ENCODE measurements at places on chromosomes 16 and 17. TPM values are rescaled to one million over a fixed set of nuclear protein-coding genes. Genes with fewer than 3 reads are reported as not detected.

GRCh38 chr16:66293932-66294331 is 72.6 kb upstream of the CDH5 start:
- DNase-seq: no peak

GRCh38 chr17:68228817-68229570 is 18.8 kb upstream of the AMZ2 start:
- DNase-seq: no peak

DNA sequence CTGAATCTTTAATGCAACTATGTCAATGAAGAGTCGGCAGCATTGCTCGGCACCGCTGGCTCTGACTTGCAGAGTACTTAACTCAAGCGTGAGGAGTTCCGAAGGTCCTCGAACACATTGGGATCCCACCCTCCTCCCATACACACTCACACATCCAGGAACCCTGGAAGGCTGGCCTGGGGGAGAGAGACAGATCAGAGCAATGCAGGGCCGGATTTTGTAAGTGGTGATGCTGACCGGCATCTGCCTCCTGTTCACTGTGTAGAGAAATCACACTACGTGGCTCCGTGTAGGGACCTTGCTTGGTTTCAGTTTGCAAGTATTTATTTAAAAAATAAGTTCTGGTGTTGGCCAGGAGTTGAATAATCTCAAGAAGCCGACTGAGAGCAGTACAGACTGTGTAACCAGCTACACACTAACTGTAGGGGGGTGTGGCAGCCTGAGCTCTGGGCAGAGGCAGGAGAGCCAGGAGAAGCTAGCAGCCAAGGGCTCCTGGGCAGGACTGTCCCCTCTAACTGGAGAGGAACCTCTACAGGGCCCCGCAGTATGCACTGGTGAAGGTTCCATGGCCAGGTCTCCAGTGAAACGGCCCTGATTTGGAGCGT is 190.2 kb upstream of the TNRC6C start:
- DNase-seq: no peak

RAB40B gene
- total RNA-seq: 4.9 TPM

Measured in bronchial epithelial cell (primary cell).